ENCODE measurements at places on chromosomes 4 and X. TPM values are rescaled to one million over a fixed set of nuclear protein-coding genes. Genes with fewer than 3 reads are reported as not detected.

DNA sequence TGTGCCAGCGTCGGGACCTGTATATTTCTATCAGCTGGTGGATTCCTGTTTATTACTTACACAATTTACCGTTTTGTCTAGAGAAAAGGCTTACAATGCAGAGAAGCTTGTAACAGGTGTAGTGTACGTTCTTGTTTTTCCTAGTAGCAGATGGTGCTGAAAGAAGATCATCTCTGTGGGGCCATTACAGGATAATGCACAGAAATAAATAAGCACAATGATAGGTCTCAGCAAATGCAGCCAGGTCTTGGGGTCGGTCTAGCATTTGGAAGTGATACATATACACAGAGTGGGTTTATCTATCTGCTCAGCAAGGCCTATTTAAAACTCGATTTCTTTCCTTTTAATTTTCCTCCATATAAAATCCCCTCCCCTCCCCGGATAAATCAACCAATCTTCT is 180.9 kb upstream of the LCORL start:
- no peak for DNase-seq

The PDGFC gene
- not detected for total RNA-seq

DNA sequence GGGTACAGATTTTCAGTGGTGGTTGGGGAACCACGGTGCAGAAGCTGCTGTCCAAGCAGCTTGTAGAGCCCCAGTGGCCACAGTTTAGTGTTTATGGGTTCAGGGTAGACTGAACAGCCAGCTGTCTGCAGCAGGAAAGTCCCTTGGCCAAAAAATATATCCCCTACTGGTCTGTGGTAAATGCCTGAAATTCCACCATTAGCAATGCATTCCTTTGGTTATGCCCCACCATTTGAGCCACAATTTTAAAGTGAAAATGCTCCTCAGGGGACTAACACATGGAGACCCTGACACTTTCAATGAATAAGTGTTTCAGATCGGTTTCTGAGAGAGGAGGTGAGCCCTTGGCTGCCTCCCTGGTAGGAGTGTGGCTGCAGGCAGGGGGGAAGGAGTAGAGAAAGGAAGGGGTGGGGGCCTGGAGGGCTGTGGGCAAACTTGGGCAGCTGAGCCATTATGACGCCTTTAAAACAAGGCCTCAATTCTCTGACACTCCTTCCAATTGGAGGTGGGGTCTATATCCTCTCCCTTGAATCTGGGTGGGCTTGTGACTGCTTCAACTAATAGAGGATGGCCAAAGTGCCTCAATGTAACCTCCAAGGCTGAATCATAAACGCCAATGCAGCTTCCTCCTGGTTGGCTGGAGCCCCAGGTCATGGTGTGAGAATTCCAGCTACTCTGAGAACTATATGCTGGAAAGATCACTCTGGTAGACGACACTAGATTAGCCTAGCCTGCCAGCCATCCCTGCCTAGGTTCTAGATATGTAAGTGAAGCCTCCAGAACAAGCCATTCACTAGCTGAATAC is 75.8 kb upstream of the ATP6AP2 start:
- no peak for DNase-seq

DNA sequence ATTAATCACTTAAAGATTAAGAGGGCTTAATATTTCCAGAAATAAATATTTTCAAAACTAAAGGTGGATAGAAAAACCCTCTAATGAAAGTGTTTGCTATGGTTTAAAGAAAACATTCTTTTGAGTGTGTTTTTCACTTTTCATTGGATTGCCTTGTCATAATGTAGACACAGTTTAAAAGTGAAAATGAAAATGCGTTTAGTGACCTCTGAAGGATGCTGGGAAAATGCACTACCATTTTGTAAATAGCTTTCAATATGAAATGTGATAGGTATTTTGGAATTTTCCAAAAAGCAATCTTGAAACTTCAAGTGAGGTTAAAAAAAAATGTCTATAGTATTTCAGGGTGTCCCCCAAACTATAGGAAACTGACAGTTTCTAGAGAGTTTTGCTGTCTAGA is 642.2 kb downstream of the C4orf33 start:
- DNase-seq = no peak

DNA sequence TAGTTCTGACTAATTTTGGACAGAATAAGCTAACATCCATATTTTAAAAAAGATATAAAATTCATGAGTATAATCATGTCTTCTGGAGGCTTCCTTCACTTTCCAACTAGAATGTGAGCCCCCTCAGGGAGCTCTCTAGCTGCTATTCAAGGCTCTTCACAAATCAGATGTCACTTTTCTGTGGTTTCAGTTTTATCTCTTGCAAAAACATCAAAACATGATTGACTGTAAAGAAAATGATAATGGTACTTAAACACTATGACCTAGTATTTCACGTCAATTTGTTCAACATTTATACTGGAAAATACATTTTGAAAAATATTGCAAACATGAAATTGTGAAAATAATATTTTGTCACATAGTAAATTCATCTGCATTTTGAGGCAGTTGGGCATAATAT is 234.2 kb downstream of the UNC5C start:
- DNase-seq = no peak

The CT47B1 gene
- total RNA-seq = not detected

DNA sequence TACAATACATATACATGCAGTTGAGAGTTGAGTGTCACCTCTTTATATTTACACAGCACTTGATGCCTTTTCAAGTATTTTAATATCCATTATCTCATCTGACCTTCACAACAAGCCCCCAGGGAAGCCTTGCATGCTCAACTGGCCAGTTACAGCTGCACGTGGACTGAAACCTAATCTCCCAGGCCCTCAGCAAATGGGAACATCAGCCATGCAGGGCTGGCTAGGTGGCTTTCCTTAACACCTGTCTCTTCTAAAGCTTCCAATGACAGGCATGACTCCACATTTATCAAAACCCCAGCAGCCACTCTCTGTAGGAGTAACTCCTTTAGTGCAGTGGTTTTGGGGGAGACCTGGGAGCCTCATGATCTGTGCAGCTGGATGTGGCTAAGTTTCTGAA is 56.4 kb downstream of the PHKA2 start:
- no peak for DNase-seq

The CSAG2 gene
- total RNA-seq = not detected

GRCh38 chr4:98394134-98394533 is 132.9 kb downstream of the RAP1GDS1 start:
- DNase-seq = no peak

DNA sequence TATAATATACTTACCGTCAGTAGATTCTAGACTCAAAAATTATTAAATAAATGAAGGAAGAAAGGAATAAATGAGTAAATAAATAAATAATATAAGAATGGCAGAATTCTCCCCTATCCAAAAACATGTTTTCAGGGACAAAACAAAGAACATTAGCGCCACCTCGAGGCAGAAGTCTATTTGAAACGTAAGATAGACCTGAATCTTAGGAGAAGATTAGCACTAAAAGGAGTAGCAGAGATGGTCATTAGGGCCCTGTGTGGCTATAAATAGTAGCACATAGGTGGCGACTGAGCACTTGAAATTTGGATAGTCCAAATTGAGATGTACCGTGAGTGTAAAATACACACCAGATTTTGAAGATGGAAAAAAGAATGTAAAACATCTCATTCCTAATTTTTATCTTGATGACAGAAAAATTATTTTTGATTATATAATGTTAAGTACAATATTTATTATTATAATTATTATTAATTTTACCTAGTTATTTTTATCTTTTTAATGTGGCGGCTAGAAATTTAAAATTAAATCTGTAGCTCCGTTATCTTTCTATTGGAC is 24.3 kb upstream of the SRD5A3 start:
- no peak for DNase-seq

DNA sequence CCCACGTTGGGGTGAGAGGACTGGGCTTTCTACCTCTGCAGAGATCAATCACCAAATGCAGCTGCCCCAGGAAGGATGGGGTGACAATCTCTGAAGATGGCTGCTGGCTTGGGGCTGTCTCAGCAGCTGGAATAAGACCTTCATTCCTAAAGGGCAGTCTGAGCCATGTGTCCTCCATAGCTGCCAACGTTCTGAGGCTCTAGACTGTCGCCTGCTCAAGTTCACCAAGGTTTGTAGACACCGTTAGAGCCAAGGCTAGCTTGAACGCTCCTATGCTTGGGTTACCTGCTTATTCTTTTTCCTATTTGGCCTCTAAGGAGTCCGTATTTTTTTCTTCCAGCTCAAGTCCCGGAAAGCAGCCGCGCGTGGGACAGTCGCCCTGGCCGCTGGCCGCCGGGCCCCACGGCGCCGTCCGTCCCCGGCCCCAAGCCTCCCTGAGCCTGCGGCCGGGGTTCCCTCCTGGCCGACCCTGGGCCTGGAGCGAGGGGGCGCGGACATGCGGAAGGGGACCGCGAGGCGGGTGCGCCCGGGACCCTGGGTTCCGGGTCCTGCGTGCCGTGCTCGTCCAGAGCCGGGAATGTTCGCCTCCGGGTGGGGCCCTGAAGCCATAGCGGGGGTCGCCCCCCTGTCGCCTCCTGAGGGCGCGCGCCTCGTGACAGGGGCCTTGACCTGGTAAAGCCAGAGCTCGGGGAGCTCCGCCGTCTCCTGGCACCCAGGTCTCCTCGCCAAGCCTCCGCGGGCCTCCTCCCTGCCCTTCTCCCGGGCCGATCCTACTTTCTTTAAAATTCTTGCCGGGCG is 23.3 kb downstream of the MRFAP1 start:
- no peak for DNase-seq

GRCh38 chr4:158578476-158578875 is 56.8 kb downstream of the RXFP1 start:
- DNase-seq = no peak

GRCh38 chr4:98908703-98909262 is 20.1 kb downstream of the EIF4E start:
- DNase-seq = no peak

The TASL gene
- 3.0 TPM for total RNA-seq

The APELA gene
- not detected for total RNA-seq

DNA sequence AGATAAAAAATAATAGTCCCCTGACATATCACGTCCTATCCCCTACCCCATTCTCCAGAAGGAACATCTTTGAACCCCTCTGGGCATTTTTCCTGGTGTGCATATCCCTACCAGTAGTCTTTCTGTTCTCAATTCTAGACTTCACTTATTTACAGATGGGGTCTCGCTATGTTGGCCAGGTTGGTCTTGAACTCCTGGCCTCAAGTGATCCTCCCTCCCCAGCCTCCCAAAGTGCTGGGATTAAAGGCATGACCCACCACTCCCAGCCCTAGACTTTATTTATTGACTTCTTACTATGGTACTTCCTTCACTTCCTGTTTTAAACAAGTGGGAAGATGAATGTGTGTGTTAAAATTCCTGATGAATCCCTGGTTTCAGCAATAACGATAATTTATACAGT is 612 bp upstream of the RRAGB start:
- DNase-seq = no peak

DNA sequence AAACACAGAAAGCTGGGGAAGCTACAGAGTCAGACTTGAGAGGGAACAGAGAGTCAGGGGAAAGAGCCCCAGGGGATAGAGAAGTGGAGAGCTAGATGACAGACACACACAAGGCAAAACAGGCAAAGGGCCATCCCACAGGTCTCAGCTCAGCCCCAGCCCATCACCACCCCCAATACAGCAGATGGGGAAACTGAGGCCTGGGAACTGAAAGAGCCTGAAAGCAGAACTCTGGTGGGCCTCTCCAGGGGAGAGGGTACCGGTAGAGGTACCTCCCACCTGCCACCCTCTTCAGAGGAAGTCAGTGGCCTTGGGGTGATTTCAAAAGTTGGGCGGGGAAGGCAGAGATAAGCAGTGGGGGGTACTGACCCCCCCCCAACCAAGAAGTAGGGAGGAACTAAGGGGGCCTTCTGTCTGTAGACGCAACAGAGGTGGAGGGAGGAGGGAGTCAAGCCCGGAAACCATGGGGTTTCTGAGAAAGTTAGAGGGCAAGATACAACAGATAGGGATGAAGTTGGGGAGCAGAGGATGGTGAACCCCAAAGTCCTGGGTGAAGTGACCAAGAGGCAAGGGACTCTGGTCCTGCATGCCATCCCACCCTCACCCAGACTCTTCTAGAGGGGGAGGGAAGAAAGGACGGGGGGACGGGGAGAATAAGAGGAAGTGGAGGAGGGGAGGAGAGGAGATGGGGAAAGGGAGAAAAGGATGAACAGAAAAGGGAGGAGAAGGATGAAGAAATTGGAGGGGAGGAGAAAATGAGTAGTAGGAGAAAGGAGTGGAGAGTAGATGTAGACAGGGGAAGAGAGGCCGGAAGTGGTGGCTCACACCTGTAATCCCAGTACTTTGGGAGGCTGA is 3.2 kb downstream of the GATA1 start:
- DNase-seq = no peak

DNA sequence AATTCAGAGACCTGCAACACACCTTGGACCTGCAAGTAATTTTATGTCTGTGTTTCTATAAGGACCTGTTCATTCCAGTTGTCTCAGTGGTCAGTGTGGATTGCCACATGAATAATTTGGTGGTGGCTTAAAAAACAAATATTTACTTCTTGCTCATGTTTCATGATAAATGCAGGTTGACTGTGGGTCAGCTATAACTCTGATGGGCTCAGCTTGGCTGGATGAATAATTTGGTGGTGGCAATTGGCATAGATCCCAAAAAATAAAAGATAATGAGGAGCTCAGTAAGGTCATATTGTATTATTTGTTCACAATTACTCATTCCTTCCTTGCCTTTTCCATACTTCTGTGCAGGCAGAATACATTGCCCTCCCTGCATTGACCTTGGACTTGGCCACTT is 18.9 kb upstream of the SCRG1 start:
- no peak for DNase-seq

The EVC2 gene
- 3.3 TPM for total RNA-seq

The MAGEC2 gene
- not detected for total RNA-seq

The SHROOM3 gene
- not detected for total RNA-seq

- no peak for DNase-seq
Observed at GRCh38 chrX:32280489-32280888, 930.9 kb downstream of the DMD start.

GRCh38 chr4:146343199-146343598 is 128.9 kb downstream of the REELD1 start:
- DNase-seq = no peak

The PKD2 gene
- total RNA-seq = 6.8 TPM

The HPSE gene
- 8.9 TPM for total RNA-seq

DNA sequence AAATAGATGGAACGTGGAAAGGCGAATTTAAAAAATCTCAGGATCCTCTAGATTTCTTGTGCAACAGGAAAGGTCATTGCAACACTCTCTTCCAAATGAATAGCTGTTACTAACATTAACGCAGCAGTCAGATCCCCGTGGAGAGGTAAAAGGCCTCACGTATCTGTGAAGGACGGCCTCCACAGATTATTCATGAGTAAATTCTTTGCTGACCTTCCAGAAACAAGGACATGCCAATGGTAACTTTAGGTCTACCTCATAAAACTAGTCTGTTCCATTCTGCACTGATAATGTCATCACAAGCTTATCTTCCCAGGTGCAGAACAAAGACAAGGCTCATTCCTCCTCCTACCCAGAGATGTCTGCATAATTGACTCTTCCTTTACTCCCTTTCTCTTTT is 16.1 kb upstream of the REPS2 start:
- DNase-seq = no peak

DNA sequence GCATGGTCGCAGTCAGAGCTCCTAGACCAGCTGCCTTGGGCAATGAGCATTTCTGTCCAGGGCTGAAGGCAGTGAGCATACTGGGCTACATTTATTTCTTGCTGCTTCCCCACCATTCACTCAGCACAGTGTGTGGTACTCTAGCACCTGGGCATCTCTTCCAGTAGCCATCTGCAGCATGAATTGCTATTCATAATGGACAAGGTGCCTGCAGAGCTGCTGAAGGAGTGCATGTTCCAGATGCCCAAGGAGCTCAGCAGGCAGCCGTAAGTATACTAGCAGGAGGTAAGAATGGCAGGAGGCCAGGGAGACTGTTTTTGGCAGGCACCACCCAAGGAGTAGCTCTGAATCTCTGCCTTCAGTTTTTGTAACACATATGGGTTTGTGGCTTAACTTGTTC is 110.4 kb upstream of the RXFP1 start:
- no peak for DNase-seq

The PPARGC1A gene
- total RNA-seq = not detected

GRCh38 chr4:8280158-8280875 is 10.8 kb downstream of the HTRA3 start:
- no peak for DNase-seq
